Muscle of arm (tissue), 14 donors: ENCODE measurements at places on chromosomes 4 and X.

DNA sequence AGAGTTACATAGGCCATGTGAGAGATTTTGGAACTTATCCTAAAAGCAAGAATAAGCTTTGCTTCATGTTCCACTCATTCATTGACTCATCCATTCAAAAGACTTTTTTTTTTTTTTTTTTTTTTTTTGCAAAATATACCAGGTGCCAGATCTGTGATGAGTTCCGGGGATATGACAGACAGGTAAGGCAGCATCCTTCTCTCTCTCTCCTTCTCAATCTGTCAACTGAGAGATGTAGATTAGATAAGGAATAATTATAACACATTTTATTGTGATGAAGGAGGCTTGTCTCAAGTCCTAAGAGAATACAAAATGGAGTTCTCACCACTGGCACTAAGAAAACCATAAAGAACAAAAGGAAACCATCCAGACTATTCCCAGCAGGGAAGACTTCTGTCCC, 190.2 kb upstream of the CPEB2 start:
- DNase-seq: no peak

DNA sequence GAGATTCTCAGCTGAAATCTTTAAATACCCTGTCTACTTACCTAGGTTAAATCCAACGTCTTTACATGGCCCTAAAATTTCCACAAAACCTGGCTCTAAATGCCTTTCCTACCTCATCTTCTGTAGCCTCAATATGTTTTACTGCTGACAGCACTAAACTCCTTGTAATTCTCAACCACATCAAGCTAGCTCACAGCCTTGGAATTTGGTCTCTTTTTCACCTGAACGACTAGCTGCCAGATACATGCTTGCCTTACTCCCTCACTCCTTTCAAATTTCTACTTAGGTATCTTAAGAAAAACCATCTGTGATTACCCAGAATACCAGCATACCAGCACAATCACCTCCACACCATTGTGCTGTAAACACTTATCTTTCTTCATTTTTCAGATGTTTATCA, 635.6 kb upstream of the PCDH10 start:
- no peak for DNase-seq

DNA sequence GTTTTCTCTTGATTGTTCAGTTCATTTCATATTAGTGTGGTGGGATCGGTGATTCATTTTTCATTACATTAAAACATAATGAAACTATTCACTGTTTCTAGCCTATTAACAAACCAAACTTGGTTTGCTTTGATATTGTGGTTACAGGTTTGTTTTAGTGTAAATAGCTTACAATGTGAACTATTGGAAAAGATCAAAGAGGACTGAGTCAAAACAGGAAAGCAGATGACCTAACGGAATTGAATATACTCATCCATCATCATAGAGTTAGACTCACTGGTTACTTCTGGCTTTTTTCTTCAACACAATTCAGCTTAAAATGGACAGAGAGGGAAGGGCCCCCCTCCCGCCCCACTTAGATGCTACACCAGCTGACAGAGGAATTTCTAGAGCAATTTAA, 616.2 kb upstream of the AADAT start:
- no peak for DNase-seq

- DNase-seq: no peak
These were observed 25.7 kb downstream of the SLAIN2 start for GRCh38 chr4:48367016-48367415.

- no peak for DNase-seq
These were observed 6.7 kb downstream of the DOCK11 start for GRCh38 chrX:118502161-118502789.

GRCh38 chrX:85930099-85930498, 117.3 kb downstream of the CHM start:
- no peak for DNase-seq

GRCh38 chr4:37726666-37727065, 40.5 kb upstream of the RELL1 start:
- no peak for DNase-seq

- no peak for DNase-seq
These were observed 658 bp downstream of the SCOC start for GRCh38 chr4:140374130-140374477.

DNA sequence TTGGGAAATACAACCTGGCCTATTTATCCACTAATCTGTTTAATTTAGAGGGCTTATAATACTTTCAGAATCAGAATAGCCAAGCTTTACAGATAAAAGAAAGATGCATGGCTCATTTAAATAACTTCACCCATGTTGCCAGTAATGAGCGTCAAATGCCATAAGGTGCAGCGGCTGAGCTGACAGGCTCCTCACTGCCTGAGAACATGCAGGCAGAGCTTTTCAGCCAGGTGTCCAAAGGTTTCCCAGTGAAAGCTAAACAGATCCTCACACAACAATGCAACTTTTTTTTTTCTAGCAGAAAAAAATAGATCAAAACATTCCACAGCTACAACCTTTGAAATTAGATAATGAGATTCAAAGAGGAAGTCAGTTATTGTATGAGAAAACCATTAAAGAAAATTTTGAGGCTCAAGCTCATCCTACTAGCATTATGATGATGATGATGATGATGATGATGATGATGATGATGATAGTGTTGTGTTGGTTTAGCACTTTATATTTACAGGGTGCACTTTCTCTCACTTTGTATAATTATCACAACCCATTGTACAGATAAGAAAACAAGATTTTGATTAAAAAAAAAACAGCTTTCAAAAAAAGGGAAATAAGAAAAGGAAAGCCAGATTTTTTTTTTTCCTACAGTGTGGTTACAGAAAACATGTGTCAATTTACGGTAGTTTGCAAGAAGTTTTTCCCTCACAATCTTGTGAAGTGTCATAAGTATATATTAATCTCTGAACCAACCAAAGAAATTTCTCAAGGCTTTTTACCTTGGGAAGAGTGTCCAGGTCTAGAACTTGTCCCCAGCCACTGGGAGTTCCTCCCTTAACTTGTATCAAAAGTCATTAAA, 12.2 kb upstream of the TNIP3 start:
- no peak for DNase-seq

DNA sequence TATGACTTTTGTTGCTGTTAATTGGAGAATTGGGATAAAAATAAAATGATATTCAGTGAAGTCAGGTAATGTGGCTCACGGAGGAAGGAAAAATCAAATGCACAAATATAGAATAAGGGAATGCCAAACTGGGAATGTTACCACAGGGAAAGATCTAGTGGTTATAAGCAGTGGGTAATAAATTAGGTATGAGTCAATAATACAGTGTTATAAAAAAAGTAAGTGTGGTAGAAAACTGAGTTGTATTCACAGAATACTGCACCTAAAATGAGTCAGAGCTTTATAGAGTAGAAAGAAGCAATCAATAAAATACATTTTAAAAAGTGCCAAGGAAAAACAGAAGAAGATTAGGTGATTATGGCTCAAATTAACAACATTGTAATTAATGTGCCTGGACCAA, 34.5 kb downstream of the INTS12 start:
- DNase-seq: no peak
